ENCODE measurements at places on chromosomes 12 and 14.

GRCh38 chr12:49094160-49094974 lies at the start of gene DHH:
Gene DHH, minus strand, starts transcription at chr12:49094801. Its CDS starts 289 bp downstream, at chr12:49094512.
- DNase-seq = no peak

DNA sequence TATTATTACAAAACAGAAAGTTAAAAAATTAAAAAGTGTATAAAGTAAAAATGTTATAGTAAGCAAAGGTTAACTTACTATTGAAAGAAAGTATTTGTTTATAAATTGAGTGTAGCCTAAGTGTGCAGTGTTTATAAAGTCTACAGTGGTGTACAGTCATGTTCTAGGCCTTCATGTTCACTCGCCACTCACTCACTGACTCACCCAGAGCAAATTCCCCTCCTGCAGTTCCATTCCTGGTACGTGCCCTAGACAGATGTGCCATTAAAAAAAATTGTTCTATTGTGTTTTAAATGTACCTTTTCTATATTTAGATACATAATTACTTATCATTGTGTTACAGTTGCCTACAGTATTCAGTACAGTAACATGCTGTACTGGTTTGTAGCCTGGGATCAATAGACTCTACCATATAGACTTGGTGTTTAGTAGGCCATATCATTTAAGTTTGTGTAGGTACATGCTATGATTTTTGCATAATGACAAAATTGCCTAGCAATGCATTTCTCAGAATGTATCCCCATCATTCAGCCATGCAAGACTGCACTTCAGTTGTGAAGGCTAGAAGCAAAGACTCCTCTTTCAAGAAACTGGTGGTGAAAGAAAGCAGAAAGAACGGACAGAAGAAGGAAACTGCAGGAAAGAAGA lies 100.6 kb downstream of the DACT1 start:
- DNase-seq = no peak

DNA sequence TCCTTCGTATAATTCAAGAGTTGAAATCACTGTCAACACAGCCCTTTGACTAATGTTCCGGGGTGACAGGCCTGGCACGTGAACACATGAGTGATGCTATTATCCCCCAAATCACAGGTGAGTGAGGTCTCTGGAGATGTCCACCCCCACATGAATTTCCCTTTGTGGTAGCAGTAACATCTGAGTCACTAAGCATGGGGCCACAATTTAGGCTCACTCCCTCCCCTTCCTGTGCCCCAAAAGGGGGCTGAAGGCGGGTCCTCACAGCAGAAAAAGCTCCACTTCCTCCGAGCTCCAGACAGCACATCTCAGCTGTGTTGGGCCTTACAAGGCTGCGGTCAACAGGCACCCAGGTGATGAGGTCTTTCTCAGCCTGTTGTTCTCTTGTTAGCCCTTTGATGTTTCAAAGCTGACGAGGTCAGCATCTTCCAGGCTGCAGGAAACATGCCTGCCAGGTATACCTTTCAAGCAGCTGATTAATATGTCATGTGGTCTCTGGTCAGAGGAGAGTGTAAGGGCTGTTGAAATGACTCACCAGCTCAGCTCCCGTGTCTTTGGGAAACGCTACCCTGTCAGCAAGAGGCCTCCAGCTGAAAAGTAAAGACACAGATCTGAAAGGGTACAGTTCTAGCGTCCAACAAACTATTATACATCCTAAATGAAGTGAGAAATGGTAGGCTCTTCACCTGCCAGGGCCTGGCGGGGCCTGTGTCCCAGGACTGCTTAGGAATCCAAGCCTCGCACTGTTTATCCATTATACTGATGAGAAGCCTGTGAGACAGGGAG lies 107.3 kb downstream of the ZFP36L1 start:
- DNase-seq = peak; percentile 75

GRCh38 chr12:26573225-26573909 lies 259.6 kb downstream of the ITPR2 start:
- DNase-seq = no peak

GRCh38 chr12:53289891-53290290 lies 5.5 kb upstream of the PFDN5 start:
- no peak for DNase-seq

DNA sequence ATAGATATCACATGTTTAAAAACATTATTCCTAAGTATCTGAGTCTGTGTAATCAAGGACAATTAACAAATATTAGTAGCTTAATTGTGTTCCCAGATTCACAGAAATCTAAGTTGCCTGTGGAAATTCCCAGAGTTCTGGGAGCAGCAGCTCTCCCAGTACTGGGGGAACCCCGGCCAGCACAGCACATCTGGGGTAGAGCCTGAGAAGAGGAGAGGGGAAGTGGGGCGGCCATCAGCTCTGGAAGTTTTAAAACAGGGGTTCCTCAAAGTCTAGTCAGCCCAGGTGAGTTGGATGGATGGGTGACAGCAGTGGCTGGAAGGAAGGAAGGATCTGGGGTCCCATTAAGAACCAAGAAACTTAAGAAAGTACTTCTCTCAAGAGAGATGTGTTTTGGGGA lies 24.6 kb downstream of the PRICKLE1 start:
- DNase-seq = no peak

DNA sequence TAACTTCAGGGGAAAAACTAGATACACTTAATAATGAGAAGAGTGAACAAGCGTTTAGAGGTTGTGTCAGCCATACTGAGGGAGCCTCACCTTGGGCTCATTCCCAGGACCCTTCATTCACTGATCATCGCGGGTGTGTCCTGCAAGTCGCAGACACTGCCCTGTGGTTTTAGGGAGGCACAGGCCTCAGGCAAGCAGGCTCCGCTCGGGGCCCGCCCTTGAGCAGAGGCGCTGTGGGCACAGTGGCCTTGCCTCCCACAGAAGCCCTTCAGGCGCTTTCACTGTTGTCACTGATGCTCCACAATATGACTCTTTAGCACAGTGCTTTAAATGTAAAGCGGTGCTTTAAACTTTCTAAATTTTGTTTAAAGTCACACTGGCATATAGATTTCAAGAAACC lies 67.4 kb downstream of the DDX51 start:
- no peak for DNase-seq

DNA sequence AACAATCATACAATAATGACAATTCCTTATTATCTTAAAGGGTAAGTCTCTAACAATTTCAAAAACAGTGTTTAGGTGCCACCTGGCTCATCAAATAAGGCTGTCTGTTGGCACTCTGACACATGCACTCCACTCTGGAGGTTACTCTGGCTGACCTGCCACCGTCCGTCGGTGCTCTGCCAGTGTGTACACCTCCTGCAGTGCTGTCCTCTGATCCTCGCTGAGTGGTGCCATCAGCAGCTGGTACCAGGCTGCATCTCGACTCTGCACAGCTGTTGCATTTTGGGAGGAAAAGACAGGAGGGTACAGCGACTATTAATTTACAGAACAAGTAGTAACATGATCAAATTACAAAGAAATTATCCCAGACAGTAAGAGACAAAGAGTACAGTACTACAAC lies 63.9 kb downstream of the IPO8 start:
- DNase-seq = no peak
